Osteoblast (primary cell): ENCODE measurements at places on chromosomes 7 and 10. TPM values are rescaled to one million over a fixed set of nuclear protein-coding genes. Genes with fewer than 3 reads are reported as not detected.

GRCh38 chr10:129122846-129123245, 344.2 kb upstream of the MGMT start:
- no peak for DNase-seq

- DNase-seq, result no peak
Observed at GRCh38 chr7:14095233-14095950, 105.9 kb upstream of the ETV1 start.

Gene CRTAC1
- not detected in 2 replicates for total RNA-seq

- DNase-seq, result no peak
Observed at GRCh38 chr7:8625612-8626011, 192.2 kb downstream of the NXPH1 start.

Gene EBLN1
- not detected in 2 replicates for total RNA-seq
